ENCODE measurements at places on chromosomes 1 and 21. TPM values are rescaled to one million over a fixed set of nuclear protein-coding genes. Genes with fewer than 3 reads are reported as not detected.

F5 gene
- total RNA-seq, result not detected

ANKRD34A gene
- total RNA-seq, result 0.32 TPM

CTSK gene
- total RNA-seq, result 1.9 TPM

ELOVL1 gene
- 53.0 TPM for total RNA-seq

ARMH1 gene
- 0.46 TPM for total RNA-seq

CAPN9 gene
- total RNA-seq, result not detected

ZBTB7B gene
- 7.5 TPM for total RNA-seq

ST6GALNAC3 gene
- 28.0 TPM for total RNA-seq

PLCH2 gene
- not detected for total RNA-seq

KDF1 gene
- not detected for total RNA-seq

HUNK gene
- total RNA-seq, result not detected

SYT11 gene
- total RNA-seq, result 29.9 TPM

HENMT1 gene
- 2.6 TPM for total RNA-seq

All from epithelial cell of umbilical artery (primary cell).